ENCODE measurements at places on chromosomes 11 and 22. TPM values are rescaled to one million over a fixed set of nuclear protein-coding genes. Genes with fewer than 3 reads are reported as not detected.

DNA sequence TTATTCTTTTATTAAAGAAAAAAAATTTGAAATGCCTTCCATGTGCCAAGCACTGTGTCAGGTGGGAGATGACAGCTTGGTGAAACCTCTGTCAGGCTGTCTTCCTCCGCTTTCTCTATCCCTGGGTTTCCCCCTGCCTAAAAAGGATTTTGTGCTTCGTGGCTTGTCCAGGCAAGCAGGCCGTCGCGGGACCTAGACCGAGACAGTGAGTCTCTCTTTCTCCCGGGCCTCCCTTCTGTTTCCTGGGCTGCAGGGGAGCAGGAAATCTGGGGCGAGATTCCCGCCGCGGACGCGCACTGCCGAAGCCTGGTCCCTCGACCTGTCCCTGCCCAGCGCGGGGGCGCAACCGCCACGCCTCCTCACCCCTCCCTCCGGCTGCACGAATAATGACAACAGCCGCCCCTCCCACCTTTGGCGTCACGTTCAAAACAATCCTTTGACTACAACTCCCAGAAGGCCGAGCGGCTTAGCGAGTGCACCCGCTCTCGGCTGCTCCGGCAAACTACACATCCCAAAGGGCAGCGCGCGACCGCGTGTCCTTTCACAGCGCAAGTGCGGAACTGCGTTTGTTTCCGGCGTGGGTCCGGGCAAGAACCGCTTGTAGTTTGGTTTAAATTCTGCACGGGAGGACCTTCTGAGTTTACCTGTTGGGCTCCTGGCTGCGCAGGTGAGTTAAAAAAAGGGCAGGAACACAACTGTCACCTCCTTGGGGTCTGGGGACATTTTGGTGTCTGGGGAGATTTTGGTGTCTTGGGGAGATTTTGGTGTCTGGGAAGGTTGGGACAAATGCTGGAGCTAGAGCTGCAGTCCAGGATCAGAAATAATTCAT, at the start of gene CLP1:
Gene CLP1 (plus strand): TSS at position 569 of the 829 bp plus-strand sequence. CDS start 1,715 bp downstream, outside the sequence.
- DNase-seq = peak; percentile 99

CREB3L1 gene
- total RNA-seq = under 0.01 TPM

GRCh38 chr11:66331542-66332370, 4.5 kb downstream of the RIN1 start:
- no peak for DNase-seq

RTCB gene
- 77.0 TPM for total RNA-seq

- DNase-seq = no peak
Observed at GRCh38 chr11:110168033-110168803, 75.0 kb downstream of the ZC3H12C start.

DNA sequence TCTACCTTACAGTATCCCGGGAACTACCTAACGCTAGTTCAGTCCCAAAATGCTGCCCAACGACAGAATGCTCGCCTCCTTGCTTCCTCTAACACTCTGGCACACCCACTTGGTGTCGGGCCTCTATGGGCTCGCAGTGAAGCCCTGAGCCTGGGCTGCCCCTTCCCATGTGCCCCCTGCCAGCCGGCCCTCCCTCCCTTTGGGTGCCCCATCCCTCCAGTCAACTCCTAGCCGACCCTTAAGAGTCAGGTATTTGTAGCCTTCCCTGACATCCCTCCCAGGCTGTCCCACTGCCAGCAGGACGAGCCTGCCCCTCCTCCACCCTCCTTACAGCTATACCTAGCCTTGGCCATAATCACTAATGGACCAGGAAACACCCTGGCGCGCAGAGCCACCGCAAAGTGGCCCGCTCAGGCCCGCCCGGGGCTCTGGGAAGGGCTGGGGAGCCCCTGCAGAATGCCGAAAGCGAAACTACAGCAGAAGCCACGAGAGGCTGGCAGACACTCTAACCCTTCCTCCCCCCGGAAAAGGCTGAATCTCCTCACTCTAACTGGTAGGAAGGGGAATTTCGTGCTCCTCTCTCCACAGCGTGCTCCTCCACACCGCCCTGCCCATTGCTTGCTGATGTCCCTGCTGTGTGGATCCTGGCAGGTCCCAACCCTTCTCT, 8.2 kb downstream of the CBX7 start:
- DNase-seq = peak; percentile 72

- no peak for DNase-seq
Observed at GRCh38 chr11:66247295-66247694, 21.1 kb upstream of the RAB1B start.

LMO2 gene
- 148 TPM for total RNA-seq

DNA sequence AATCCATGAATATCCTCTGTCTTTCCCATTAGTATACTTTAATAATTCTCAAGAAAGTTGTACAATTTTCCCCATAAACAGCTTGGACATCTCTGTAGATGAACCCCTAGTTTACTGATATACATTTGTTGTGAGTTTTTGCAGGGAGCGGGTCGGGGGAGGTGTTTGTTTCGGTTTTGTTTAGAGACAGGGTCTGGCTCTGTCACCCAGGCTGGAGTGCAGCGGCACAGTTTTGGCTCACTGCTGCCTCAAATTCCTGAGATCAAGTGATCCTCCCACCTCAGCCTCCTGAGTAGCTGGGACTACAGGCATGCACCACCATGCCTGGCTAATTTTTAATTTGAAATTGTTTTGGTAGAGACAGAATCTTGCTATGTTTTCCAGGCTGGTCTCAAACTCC, 57.6 kb downstream of the IGLL5 start:
- no peak for DNase-seq

OR8G5 gene
- total RNA-seq = not detected

GRCh38 chr11:114246321-114247069, 49.7 kb upstream of the NNMT start:
- DNase-seq = no peak

ACR gene
- total RNA-seq = 2.2 TPM

DNA sequence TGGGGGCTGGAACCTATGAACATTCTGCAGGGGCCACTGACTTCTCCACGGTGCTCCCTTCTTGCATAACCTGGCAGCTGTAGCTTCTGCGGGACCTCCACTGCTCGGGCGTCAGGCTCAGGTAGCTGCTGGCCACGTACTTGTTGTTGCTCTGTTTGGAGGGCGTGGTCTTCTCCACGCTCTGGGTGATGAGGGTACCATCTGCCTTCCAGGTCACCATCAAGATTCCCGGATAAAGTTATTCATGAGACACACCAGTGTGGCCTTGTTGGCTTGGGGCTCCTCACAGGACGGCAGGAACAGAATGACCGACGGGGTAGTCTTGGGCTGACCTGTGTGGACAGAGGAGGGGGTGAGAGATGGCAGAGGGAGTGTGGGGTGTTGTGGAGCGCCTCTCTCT, 6.5 kb upstream of the DRICH1 start:
- no peak for DNase-seq

GRAP2 gene
- total RNA-seq = 1.1 TPM

GRCh38 chr11:121873766-121874165, 242.2 kb downstream of the BLID start:
- no peak for DNase-seq

LGALS1 gene
- 346 TPM for total RNA-seq

MIOX gene
- not detected for total RNA-seq

DNA sequence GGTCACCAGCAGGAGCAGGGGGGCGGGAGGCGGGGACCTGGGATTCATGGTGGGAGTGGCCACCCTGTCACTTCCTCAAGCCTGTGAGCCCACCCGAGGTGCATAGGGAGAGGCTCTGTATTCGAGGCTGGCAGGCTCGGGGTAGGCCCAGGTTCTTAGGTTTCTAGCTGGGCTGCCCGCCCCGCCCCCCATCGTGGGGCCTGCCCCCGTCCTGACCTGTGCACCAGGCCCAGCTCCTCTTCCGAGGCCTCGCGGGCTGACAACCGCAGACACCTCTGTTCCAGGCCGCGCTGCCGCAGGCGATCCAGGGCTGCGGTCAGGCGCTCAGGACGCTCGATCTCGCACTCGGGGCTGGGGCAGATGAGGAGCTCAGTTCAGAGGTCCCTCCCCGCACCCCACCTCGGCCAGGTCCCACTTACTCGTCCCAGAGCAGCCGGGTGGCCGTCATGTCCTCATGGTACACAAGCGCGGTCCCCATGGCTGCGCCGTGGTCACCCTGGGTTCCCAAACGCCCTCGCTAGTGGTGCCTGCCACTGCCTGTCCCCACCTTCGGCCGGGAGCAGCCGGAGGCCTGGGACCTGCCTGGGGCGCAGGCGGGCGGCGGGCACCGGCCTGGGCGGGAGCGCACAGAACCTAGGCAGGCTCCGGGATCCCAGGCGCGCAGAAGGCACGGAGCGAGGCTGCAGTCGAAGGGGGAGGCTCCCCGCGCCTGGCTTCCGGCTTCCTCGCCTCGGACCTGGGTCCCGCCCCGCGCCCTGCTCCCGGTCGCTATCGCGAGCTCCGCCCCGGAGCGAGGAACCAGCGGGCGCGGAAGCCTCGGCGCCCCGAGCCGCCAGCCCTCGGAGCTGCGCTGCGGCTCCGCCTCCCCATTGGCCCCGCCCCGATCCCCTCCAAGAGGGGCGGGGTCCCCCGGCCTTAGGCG, at the start of gene HDAC10:
Gene HDAC10 (minus strand): TSS at position 711 of the 922 bp plus-strand sequence. CDS start 233 bp downstream, at position 478.
- DNase-seq = peak; percentile 80

DNA sequence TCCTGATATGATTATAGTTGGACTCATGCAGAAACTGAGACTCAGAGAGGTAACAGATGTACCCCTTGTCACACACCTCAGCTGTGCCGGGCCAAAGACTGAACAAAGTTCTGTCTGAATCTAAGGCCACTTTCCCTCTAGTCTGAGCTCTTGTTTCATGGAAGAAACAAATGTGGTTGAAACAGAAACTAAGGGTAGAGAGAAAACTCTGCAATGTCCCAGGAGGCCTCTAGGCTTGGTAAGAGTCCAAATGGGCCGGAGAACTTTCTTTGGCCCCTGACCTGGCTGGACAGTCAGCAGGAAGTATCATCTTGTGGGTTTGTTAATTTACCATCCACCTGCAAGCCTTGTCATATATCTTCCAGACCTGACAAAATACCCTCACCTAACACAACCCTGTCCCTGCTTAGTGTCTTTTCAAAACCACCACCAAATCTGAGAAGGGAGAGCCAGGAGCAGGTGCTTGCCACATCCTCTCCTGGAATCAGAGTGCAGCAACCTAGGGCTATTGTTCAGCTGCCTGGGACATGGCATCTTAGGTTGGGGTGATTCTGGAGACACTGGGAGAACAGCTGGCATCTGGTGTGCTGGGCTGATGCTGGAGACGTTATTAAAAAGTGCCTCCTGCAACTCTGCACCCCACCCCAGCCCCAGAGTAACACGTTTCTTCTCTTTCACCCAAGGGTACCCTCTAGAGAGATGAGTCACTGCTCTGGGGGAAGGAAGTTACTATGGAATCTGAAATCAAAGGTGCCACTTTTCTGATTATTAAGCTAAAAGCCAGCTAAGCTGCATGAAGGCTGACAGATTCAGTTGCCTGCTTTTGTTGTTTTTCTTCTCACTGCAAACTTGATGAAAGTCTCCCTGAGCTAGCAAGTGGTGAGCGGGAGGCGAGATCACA, 126.3 kb upstream of the TIMP3 start:
- DNase-seq = peak; percentile 5

UEVLD gene
- total RNA-seq = 3.5 TPM

GRCh38 chr11:5625281-5625680, 480 bp downstream of the TRIM34 start:
- no peak for DNase-seq

DNA sequence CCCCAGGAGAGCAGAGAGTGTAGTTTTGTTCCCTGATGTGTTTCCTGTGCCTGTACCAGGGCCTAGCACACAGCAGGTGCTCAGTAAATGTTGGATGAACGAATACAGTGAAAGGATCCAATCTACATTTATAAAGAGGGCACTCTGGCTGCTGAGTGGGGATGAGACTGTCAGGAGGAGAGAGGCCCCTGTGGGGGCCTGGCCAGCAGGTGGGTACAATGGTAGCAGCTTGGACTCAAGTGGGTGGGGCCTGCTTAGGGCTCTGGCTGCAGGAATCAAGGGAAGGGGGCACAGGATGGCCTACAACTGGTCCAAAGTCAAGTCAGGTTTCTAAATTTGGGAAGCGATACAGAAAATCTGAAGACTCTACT, 156.6 kb upstream of the GRK3 start:
- no peak for DNase-seq

DNA sequence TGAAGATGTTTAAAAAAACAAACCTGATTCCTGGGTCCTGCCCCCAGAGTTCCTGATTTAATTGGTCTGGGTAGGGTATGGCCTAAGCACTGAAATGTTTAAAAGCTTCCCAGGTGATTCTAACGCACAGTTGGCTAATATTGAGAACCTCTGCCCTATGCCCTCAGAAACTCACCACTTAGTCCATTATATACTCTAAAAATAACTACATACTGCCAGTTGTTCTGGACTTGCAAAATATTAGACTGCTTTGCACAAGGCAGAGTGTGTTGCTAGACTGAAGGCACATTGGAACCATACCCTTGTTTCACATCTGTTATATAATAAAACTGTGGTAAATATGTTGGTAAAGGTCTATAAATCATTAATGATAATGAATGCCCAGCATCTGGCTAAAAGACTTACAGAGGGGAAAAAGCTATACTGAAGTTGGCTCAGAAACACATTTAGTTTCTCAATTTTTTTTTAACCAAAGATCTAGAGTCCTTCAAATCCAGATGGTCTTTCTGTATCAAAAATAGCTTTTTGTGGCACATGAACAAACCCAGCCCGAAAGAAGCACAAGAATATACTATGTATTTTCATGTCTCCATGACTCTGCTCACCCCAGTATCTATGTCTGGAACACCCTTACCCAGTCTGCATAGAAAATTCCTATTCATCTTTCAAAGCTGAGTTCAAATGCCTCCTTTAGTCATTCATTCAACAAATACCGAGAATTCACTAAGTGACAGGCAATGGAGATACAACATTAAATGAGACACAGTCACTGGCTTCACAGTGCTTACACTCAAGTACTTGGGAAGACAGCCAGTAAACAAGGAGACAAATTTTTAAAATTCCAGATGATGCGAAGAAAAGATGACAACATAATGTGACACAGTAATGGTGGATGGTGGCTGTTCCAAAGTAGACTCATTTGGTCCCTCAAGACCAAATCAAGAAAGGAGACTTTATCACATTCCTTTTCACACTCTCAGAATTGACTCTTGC, 44.1 kb downstream of the RBFOX2 start:
- DNase-seq = no peak

SNX32 gene
- total RNA-seq = 4.3 TPM

PATE4 gene
- not detected for total RNA-seq

MMP13 gene
- not detected for total RNA-seq

- DNase-seq = no peak
Observed at GRCh38 chr22:37732699-37733607, 36.1 kb downstream of the TRIOBP start.

DNA sequence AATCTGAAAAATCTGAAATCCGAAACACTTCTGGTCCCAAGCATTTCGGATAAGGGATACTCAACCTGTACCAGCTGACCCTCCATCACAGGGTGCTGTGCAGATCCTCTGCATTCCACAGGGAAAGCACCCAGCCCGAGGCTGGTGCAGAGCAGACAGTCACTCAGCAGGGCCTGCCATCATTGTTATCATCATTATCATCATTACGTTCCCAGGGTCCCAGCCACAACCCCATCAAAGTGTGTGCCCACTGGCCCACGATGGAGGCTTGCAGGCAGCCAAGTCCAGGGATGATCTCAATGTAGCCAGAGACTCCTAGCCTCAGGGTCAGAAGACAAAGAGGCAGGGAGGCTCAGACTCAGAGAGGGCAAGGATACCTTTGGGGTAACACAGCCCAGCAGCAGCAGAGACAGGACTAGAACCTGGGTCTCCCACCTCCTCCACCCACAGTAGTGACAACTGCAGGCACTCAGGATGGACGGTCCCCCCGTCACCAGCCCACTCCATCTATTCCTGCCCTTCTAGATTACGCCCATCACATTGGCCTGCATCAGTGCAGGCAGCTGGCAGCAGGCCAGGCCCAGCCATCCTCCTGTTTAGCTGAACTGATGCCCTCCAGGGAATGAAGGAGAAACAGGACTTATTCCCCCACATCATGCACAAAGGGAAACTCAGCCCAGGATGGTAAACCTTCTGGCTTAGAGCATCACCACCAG, 10.3 kb downstream of the GAL3ST1 start:
- DNase-seq = no peak

- no peak for DNase-seq
Observed at GRCh38 chr11:77596626-77597025, 6.9 kb downstream of the AQP11 start.
